Caudate nucleus (tissue), 63 donors: ENCODE measurements at places on chromosomes 16 and 17.

GRCh38 chr17:70225276-70225675 is 55.9 kb downstream of the KCNJ2 start:
- no peak for DNase-seq

GRCh38 chr16:3498988-3499387 is 1.8 kb upstream of the CLUAP1 start:
- no peak for DNase-seq

DNA sequence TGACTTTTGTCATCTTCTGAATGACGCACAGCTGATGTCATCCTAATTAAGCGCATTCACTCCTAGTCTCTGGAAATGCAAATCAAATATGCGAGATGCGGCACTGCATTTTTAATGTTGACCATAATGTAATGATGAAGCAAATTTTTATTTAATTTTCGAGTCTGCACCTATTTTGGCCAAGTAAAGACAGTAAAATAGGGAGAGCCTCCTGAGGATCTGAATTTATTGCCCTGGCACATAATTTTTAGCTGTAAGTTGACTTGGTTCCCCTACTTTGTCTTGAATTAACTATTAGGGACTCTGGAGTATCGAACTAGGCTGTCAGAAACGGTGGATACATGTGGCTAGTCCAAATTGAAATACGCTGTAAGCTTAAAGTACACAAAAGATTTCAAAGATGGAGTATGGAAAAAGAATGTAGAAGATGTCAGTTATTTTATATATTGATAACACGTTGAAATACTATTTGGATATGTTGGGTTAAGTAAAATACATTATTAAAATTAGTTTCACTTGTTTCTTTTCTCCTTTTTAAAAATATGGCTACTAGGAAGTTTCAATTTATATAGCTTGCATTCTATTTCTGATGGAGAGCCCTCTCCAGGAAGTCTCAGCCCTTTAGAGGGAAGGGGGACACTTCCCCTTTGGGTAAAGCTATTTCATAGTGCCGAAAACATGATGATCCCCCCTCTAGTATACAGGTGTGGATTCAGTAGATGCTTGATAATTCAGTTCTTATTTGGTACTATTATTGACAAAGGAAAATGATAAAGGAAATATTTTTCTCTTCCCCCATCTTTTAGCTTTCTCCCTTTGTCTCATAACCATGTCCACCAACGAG is 991 bp downstream of the KPNA2 start:
- no peak for DNase-seq

- no peak for DNase-seq
Measured at GRCh38 chr17:6786618-6787017, 10.6 kb downstream of the FBXO39 start.

- no peak for DNase-seq
Measured at GRCh38 chr16:54174201-54174600, 112.4 kb downstream of the IRX3 start.

DNA sequence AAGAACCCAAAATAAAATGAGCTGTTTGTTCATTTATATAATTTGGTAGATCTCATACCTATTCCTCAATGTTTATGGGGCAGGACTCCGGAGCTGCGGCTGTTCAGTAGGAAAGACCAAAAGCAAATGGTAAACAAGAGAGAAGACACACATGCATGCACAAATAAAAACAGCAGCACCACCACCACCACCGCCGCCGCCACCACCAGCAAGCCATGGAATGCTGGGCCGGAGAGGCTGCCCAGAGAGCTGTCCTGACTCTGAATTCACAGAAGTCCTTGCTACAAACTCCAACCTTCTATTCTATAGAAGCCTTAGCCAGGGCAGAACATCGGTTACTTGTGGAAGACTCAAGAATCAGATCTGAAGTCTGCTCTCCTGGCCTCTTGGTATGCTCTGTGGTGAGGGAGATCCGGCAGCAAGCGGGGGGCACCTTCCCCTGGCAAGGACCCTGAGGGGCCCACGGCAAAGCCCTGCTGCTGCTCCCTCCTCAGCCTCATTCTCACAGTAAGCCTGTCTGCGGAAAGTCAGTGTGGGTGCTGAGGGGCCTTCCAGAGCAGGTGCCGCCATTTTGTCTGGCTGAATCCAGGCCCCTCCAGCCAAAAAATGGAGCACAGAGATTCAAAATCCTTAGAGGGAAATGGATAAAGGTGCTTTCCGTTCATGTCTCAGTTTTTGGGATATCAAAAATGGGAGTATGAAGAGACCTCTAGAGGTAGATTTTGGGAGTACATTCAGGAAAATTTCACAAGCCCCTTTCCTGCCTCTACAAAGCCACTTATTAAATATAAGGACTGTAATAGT is 6.4 kb upstream of the FOXJ1 start:
- DNase-seq: no peak

DNA sequence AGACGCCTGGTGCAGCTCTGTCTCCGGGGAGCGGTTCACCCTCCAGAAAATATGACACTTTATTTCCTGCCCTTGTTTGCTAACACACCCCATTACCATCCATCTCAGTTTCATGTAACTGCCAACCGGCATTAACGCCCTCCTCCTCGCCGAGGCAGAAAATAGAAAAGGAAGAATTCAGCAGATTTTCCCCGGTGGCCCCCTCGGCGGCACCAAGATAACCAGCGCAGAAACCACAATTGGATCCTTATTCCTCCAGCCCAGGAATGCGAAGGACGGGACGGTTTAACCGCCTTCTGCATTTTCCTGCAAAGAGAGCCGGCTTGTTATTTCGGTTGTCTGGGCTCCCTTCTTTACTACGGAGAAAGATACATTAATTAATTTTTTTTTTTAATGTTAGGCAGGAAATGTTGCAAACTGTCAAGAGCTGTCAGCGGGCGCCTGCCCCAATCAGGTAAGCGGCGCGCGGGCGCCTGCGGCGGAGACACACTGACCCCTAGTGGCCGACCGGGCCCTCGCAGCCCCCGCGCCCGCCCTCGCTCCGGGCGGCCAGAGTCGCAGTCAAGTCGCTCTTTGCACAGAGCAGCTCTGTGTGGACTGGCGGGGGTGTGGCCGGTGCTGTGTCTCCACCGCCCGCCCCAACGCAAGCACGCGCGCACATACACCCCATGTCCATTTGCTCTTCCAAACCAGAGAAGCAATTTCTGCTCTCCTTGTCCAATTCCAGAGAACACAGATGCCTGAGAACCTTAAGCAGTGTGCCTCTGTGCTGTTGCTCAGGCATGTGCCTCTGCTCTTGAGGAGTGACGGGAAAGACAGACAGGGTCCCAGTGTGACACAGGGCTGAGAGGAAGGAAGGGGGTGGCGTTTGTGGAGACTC is 53.6 kb downstream of the C17orf67 start:
- DNase-seq: no peak

DNA sequence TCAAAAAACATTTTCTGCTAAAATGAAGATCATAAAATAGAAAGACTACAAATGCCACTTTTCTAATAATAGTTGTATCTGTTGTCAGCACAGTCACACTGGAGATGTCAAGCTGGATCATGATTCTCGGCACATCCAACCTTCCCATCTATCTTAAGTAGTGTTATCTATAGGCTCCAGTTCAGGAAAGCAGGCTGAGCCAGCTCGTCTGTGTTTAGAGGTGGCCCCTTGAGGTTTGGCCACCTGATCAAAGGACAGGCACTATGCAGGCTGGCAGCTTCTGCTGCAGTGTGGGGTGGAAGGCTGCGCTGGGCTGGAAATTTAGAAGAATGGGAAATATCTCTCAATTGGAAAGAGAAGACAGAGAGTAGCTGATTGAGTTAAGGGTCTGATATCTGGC is 32.4 kb downstream of the SMYD4 start:
- DNase-seq: no peak

GRCh38 chr17:83152745-83153611 is 73.6 kb downstream of the METRNL start:
- no peak for DNase-seq

DNA sequence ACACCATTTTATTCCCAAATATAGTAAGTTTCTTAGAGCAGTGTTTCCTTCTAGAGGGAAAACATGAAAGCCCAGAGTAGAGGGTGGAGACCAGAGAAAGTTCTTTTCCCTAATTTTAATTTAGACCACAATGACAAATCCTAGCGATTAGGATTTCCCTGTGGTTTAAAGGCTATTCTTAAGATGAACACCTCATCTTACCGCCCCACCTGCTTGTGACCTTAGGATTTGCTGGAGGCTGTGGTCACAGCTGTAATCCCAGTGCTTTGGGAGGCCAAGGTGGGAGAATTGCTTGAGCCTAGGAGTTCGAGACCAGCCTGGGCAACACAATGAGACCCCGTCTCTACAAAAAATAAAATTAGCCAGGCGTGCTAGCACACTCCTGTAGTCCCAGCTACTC is 51.1 kb downstream of the GPRC5B start:
- no peak for DNase-seq

DNA sequence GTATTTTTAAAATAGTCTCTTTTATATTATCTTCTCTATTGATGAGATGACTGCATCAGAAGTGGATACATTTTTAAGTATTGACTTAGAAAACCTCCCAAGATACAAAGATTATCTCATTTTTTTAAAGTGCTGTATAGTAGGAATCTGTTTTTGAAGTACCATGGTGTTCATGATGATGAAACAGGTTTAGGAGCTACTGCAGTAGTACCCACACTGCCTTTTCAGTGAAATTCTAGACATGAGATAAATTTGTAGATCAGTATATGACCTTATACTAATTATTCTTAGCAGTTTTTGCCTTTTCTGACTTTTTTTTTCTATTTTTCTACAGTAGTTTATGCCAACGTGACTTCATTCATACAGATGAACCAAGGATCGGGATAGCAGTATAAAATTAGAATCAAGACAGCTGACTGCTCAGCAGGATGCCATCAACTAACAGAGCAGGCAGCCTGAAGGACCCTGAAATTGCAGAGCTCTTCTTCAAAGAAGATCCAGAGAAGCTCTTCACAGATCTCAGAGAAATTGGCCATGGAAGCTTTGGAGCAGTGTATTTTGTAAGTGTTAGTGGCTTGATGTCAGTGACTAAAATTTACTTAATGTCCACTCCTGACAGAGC is 61.1 kb downstream of the TAOK1 start:
- no peak for DNase-seq

GRCh38 chr17:40555296-40556190 is 9.7 kb downstream of the CCR7 start:
- DNase-seq: no peak

GRCh38 chr16:22323173-22323958 is 26.2 kb downstream of the POLR3E start:
- DNase-seq: no peak

- DNase-seq: no peak
Measured at GRCh38 chr16:49462989-49463371, 89.4 kb downstream of the C16orf78 start.
